ENCODE measurements at places on chromosomes 12 and 14. TPM values are rescaled to one million over a fixed set of nuclear protein-coding genes. Genes with fewer than 3 reads are reported as not detected.

The C12orf54 gene
- not detected for total RNA-seq

The AKAP3 gene
- 1.6 TPM for total RNA-seq

The PLA2G1B gene
- total RNA-seq: 0.64 TPM

The C1QL4 gene
- 2.7 TPM for total RNA-seq

The CRIP1 gene
- 0.73 TPM for total RNA-seq

The AMDHD1 gene
- 0.54 TPM for total RNA-seq

The RPL10L gene
- total RNA-seq: not detected

Measured in cerebellum (tissue), 4 donors.